ENCODE measurements at places on chromosomes 4 and X. TPM values are rescaled to one million over a fixed set of nuclear protein-coding genes. Genes with fewer than 3 reads are reported as not detected.
A peak's percentile ranks its signal among the peaks of the same experiment; 100 is the strongest.

DNA sequence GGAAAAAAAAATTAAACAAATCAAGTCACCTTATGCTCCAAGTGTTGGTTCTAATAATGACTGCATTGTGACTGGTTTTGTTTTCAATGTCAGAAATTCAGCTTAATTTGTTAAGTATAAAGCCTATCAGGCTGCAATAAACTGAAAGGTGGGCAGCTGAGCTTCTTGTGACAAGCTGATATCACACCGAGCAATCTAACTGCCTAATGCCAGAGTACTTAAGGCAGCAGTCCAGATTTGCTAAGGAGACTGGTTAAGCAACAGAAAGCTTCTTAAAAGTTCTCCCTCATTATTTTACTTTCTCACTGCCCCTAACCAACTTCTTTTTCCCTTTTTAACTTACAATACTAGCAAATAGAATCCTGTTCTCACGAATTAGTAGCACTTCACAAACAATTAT is 201.0 kb downstream of the MAB21L2 start:
- DNase-seq = peak; percentile 5

GRCh38 chrX:31227250-31227649 is 155.4 kb upstream of the FTHL17 start:
- no peak for DNase-seq

Gene MAGEB2
- polyA plus RNA-seq = not detected

DNA sequence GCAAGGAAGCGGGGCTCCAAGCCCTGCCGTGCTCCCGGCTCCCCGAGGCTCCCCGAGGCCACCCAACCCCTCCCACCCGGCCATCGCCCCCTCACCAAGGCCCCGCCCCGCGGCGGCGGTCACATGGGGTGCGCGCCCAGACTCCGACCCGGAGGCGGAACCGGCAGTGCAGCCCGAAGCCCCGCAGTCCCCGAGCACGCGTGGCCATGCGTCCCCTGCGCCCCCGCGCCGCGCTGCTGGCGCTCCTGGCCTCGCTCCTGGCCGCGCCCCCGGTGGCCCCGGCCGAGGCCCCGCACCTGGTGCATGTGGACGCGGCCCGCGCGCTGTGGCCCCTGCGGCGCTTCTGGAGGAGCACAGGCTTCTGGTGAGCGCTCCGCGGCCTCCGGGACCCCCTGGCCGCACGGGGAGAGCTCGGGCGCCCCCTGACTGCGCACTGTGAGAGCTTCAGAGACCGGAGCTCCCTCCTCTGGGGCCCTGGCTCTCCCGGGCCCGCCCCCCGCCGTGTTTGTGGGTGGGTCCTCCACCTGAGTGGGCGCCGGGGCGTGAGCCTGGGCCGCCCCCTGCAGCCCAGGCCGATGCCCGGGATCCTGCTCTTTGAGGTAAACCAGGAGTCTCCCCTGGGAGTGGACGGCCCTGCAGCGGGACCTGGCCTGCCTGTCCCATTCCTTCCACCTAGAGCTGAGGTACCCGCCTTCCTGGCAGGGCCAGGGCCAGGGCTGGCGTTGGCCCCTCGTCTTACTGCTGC is at the start of gene IDUA:
IDUA (plus strand) TSS at position 166 of the 745 bp plus-strand sequence; CDS start at position 207, 41 bp downstream.
- DNase-seq = peak; percentile 75

Gene ETDA
- polyA plus RNA-seq = 0.75 TPM

GRCh38 chrX:2848871-2849301 is 20.2 kb downstream of the GYG2 start:
- no peak for DNase-seq

DNA sequence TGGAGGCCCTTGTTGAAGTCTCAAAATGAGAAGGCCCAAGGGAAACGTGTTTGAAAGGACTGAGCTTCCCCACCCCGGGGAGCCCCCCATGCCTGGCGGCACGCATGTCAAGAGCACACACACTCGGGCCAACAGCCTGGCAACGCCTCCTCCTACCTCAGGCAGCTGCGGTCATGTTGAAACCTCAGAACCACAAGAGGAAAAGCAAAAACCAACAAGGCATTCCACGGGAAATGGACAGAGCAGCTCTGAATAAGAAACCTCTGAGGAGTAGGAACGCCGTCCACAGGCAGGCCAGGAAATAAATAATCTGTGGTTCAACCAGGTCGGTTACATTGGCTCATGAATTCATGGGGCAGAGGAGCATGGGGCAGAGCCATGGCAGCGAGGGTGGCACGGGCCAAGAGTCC is 95.7 kb upstream of the AFAP1 start:
- no peak for DNase-seq

Gene PF4V1
- polyA plus RNA-seq = 0.96 TPM

Gene MTNR1A
- polyA plus RNA-seq = not detected

Gene OPHN1
- 10.7 TPM for polyA plus RNA-seq

Gene KLHL2
- 17.7 TPM for polyA plus RNA-seq

- no peak for DNase-seq
Observed at GRCh38 chr4:83546786-83547185, 10.9 kb downstream of the GPAT3 start.

DNA sequence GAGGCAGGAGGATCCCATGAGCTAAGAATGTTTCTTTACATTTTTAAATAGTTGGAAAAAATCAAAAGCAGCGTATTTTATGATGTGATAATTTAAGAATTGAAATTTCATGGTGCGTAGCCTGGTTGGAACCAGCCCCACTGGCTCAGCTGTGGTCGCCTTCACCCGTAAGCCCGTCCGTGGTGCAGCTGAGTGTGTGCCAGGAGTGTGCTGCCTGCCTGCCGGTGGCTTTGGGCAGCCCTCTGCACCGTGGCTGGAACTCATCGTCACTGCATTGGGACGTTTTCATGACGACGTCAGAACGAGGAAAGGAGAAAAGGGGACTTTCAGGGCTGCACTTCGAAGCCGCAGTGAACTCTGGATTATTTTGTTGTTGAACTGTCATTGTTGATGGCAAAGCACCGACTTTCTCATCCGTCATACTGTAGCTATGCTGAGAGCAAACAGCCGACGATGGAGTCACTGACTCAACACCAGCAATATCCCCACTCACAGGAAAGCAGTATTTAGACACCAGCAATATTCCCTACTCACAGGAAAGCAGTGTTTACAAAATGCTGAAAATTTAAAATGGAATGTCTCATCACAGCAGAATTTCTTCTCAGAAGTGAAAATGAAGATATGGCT is 35.1 kb downstream of the PCGF3 start:
- no peak for DNase-seq

DNA sequence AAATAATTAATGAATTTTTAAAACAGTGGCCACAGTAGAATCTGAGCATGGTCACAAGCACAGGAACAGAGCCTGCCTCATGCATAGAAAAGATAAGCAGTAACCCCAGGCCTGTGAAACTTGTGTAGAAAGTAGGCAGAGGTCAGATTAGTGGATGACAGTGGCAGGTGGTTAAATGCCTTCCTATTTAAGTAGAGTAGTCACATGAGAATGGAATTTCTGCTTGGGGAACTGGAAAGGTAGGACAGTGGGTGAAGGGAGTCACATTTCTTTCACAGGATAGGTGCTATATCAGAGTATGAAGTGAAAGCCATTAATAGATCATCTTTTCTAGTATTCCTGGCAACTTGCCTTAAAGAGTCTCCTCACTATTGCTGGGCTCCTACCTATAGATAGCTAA is 34.9 kb upstream of the ASB12 start:
- DNase-seq = no peak

- DNase-seq = no peak
Observed at GRCh38 chr4:81736324-81736723, 264.6 kb upstream of the RASGEF1B start.

Gene SMARCAD1
- polyA plus RNA-seq = 60.7 TPM

GRCh38 chr4:48271626-48272025 is 2.0 kb upstream of the TEC start:
- DNase-seq = no peak

Gene KIF4A
- polyA plus RNA-seq = 21.7 TPM

Gene DCUN1D4
- polyA plus RNA-seq = 60.6 TPM

GRCh38 chr4:30511751-30512150 is 208.4 kb upstream of the PCDH7 start:
- DNase-seq = no peak

Gene TEX13B
- polyA plus RNA-seq = not detected

DNA sequence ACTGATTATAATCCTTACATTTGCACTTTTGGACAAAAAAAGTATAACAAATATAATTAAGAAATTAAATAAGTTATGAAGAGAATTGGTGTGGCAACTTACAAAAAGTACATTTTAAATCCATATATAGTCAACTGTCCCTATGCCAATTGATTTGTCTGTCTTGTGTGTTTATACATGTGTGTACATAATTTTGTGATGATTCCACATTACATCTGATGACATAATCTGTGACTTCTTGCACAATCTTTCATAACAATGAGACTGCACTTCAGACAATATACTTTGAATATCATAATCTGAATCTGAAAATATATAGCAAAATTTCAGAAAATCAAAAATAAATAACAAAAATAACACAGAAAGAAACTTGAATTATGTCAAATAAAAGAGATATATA is 953.4 kb downstream of the FAT4 start:
- DNase-seq = no peak

GRCh38 chrX:84175958-84176357 is 12.0 kb downstream of the RPS6KA6 start:
- no peak for DNase-seq
